ENCODE measurements at places on chromosomes 1 and 21.

GRCh38 chr1:59198564-59198963 lies 98.3 kb upstream of the FGGY start:
- DNase-seq: no peak

- DNase-seq: no peak
Measured at GRCh38 chr21:33427051-33427450, 23.8 kb downstream of the IFNGR2 start.

DNA sequence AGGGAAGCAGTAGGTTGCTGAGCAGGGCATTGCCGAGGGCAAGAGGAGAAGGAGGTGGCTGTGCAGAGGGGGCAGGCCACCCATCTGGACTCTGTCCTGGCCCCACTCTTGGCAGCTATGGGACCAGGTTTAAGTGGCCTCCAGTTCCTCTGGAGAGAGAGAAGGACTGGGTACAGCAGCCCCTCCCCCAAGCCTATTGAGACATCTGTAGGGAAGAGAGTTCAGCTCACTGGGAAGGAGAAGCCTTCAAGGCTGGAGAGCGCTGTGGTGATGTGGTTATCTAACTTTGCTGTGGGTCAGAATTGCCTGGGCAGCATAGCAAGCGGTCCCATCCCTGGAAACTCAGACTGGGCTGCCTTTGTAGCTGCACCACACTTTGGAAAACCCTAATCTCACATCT lies 93.9 kb downstream of the KCNJ15 start:
- DNase-seq: no peak

GRCh38 chr1:171180670-171181069 lies 4.4 kb upstream of the FMO2 start:
- DNase-seq: no peak

GRCh38 chr1:1785666-1786065 lies 7.4 kb upstream of the NADK start:
- DNase-seq: no peak

GRCh38 chr21:15422783-15423182 lies 307.0 kb upstream of the USP25 start:
- DNase-seq: no peak

DNA sequence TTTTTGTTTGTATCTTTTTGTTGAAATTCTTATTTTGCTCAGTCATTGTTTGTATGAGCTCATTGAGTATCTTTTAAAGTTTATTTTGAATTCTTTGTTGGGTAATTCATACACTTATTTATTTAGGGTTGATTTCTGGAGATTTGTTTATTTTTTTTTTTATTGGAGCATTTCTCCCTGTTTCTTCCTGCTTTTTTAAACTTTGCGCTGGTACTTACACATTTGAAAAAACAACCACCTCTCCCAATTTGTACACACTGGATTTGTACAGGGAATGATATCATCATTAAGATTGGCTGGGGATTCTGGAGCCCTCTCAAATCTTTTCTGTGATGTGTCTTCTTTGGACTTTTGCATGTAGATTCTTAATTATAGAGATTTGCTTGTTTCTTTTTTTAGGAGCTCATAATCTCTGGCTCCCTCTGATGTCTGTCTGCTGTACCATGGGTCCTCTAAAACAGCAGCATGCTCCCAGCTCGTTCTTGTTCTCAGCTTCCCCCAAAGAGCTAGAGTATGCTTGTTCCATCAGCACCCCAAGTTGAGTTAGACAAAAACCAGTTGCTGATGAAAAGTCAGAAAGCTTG lies 310.7 kb downstream of the DUSP10 start:
- no peak for DNase-seq

DNA sequence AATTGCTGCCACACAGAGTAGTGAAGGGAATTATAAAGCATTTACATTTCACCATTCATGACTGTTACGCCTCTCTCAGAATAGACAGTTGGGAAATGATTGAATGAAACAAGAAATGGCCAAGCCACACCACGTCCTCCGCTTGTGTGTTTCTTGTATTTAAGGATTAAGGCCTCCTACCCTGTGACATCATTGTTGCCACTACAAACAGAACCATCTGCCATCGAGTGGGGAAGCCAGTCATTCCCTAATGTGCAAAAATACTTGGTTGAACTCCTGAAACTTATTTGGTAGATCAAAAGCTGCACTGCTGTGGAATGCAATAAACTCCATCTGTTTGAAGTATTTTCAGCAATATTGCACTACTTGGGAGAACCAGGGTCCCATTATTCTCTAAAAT lies 99.0 kb upstream of the C1orf105 start:
- no peak for DNase-seq

- DNase-seq: peak; percentile 85
Measured at GRCh38 chr1:41862384-41863221, 56.1 kb downstream of the HIVEP3 start.

DNA sequence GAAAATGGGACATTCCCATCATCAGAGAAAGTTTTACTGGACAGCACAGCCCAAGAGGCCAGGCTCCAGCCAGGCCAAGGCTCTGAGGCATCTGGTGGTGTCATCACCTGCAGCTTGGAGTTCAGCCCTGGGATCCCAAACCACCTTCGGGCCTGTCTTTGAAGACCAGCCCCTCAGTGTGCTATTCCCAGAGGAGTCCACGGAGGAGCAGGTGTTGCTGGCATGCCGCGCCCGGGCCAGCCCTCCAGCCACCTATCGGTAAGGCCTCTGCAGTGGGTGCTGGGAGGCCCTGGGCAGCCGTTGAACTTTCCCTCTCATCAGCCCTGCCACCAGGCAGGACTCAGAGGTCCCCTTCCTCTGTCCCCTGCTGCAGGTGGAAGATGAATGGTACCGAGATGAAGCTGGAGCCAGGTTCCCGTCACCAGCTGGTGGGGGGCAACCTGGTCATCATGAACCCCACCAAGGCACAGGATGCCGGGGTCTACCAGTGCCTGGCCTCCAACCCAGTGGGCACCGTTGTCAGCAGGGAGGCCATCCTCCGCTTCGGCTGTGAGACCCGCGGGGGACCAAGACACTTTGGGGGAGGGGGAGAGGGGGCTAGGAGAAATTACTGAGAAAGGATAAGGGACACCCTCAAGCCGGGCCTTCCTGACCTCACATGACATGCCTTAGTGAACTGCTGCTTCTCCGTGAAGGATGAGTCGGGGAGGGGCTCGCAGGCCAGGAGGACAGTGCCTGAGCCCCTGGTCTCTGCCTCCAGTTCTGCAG lies 15.0 kb downstream of the CNTN2 start:
- DNase-seq: no peak

- no peak for DNase-seq
Measured at GRCh38 chr1:228036701-228037231, 30.0 kb downstream of the WNT3A start.

GRCh38 chr21:39927304-39927886 lies 60.2 kb downstream of the PCP4 start:
- no peak for DNase-seq

Measured in activated CD4-positive, alpha-beta T cell treated with anti-CD3 and anti-CD28 coated beads, Interleukin-2, amount 10 ng/mL, durations not matched to agents 24 days and 14 days (primary cell).